ENCODE measurements at places on chromosomes 5 and 9. TPM values are rescaled to one million over a fixed set of nuclear protein-coding genes. Genes with fewer than 3 reads are reported as not detected.

Gene SLC12A2
- total RNA-seq, result 11.0 TPM

Gene SLC46A2
- total RNA-seq, result not detected

Gene BHMT2
- total RNA-seq, result 5.3 TPM

Gene IL5
- total RNA-seq, result not detected

Gene AUH
- 44.1 TPM for total RNA-seq

Gene FOXD4L4
- total RNA-seq, result not detected

DNA sequence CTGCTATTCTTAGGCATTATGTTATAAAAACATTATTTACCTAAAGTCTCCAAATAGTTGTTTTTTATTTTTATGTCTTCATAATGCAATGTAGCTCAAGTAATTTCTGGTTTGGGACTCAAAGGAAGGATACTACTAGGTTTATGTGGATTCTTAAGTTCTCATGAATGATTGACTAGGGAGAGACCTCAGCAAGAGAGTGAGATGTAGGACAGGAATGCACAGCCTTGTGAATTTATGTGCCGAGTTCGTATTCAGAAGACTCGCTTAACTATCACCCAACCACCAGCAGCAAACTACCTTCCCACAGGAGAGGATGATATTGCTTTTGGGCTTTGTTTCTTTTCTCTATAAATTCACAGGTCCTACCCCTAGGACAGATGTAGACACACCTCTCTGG lies 282.9 kb downstream of the ARHGEF28 start:
- DNase-seq, result no peak

DNA sequence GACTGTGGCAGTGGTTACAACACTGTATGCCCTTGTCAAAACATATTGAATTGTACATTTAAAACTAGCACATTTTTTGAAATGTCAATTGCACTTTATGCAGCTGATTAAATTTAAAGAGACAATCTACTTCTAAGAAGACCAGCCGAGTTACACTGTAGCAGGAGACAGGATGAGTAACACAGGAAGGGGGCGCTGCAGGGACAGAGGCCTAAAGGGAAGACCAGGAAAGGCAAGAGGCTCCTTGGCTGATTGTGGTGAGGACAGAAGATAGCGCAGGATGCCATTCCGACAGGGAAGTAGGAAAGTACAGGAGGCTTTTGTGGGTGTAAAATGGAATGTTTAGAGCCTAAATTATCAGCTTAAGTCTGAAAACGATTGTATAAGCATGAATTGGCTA lies 28.2 kb upstream of the PPP2R2B start:
- DNase-seq, result no peak

DNA sequence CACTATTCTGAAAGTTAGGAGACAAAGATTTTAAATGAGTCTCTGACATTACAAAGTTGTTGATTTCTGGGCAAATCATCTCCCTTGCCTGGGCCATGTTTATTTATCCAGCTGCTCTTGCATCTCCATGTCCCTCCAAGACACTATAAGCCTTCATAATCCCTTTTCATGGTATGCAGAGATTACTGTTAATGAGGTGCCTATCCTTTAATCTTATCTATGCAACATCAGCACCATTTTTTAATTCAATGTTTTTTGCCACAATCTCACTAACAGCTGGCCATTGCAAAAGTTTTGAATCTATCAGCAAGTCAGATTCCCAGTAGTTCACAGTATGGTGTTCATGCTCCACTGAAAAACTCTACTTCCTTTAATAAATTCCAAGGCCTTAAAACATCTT lies 108.5 kb upstream of the PTPRD start:
- no peak for DNase-seq

DNA sequence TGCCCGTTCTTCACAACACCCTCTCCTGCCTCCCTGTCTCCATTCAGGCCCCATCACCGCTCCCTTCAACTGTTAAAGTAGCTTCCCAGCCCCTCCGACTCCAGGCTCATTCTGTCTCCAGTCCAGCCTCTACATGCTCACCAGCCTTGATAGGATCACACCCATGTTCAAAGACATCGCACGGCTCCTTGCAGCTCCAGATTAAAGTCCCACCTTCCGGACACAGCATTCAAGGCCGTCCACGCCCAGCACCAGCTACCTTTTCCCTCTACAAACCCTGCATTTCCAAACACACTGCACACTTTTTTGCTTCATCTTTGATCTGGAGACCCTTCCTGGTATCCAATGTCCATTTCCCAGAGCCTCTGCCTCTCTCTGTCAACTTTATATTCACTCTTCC lies 6.4 kb downstream of the GABBR2 start:
- no peak for DNase-seq

GRCh38 chr9:114086607-114087006 lies 8.5 kb upstream of the AMBP start:
- no peak for DNase-seq

DNA sequence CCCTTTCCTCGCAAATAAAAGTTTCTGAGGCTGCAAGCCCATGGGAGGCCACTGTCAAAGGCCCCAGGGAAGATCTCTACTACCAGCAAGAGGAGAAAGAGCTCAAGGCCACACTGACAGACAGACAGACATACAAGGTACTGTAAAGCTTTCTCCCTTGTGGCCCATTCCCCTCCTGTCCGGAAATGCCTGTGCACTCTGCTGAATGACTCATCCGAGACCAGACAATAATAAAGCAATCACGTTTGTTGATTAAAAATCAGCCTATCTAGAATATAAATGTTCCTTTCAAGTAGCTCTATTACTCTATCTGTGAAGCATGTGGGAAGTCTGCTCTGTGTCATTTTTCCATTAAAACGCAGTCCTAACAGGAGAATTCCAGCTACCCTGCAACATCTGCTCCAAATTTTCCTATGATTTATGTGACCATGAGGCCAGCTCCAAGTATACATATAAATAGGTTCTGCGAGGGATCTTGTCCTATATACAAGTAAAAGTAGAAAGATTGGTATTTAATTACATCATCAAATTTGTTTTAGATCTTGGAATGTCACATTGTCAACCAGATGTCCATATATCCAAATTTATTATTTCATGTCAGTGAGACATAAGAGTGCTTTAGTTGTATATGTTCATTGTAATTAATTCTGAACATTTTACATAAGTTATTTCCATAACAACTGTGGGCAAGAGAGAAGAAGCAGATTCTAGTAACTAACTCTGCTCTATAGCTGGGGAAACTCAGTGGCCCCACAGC lies 34.7 kb upstream of the TGFBI start:
- DNase-seq, result no peak

GRCh38 chr9:83002329-83002728 lies 60.6 kb downstream of the RASEF start:
- DNase-seq, result no peak

DNA sequence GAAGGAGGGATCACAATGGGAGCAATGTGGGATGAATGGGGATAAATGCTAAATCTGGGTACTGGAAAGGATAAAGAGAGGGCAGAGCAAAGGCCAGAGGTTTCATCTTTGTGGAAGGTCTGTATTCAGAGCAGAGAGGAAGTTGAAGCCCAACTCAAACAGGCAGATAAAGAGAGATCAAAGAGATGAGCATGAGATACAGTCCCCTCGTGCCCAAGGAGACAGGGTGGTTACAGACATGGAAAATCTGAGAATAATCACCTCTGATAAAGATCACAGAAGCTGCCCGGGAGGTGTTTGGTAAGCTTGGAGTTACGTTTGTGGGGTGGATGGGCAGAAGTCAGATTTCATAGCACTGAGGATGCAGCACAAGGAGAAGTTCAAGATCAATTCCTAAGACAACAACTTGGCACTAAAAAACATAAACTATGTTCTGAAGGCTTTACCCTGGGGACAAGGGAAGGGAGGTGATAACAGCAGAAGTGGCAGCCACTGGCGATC lies 459 bp upstream of the ERAP2 start:
- DNase-seq, result no peak

GRCh38 chr9:133869674-133870405 lies 122.3 kb downstream of the VAV2 start:
- no peak for DNase-seq

DNA sequence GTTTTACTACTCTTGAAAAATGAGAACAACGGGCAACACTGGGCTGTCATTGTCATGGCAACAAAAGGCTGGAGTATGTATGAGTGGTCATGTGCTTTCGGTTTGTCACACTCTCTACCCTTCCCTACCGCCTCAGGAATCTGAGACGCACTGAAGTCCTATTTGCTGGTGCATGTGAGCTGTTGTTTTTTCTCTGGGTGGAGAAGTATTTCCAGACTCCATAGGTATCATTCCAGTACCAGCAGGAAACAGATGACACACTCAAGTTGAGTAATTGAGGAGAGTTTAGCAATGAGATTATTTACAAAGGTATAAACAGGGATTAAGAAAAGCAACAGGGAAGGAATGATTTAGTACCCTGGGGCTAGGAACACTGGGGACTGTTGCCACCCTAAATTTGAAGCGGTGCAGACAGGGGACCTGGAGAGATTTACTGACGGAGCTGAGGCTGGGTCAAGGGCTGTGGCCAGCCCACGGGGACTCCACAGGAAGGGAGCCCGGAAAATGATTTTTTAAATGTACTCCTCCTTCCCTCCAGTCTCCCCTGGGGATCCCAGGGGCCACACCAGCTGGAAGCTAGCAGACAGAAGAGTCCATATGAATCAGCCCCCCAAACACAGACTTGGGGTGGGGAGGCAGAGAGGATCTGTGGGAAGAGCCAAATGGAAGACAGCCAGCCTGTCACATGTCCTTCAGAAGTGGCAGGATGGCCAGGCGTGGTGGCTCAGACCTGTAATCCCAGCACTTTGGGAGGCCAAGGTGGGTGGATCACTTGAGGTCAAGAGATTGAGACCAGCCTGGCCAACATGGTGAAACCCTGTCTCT lies 13.2 kb upstream of the ZBTB43 start:
- DNase-seq, result no peak

- DNase-seq, result no peak
These were observed 49.8 kb downstream of the SGCD start for GRCh38 chr5:156376751-156377150.

GRCh38 chr5:108101821-108102220 lies 280.1 kb downstream of the FBXL17 start:
- peak; percentile 29 for DNase-seq

DNA sequence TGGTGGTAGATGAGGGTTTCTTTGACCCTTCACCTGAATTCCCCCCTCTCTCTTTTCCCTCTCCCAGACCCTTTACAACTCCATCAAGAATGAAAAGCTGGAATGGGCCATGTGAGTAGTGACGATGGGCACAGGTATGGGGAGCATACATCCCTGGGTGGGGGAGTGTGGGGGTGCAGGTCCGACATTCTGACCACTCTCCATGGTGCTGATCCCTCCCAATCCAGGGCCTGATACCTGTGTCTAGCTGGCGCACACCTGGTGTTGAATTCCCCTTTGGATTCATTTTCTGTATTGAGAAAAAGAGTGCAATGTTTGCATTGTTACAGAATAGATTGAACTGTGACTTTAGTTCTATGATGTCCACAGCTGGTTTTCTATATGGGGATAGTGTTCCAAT lies 40.0 kb downstream of the PSD2 start:
- no peak for DNase-seq

DNA sequence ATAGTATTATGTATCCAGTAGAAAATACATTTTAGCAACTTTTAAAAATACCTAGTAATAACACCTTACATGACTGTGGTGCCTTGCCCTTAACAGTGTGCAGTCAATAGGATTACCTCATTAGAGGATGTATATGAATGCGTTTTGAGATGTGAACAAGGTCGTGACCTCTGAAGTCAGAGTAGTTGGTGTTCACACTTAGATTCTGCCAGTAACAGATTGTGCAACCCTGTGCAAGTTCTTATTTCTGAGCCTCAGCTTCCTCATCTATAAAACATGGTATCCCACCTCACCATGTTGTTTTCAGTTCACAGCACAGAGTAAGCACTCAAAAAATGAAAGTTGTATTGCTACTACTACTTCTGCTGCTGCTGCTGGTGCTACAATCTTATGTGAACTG lies 347.3 kb downstream of the KDM4C start:
- no peak for DNase-seq

- no peak for DNase-seq
These were observed 10.3 kb downstream of the FOXE1 start for GRCh38 chr9:97863314-97863713.

DNA sequence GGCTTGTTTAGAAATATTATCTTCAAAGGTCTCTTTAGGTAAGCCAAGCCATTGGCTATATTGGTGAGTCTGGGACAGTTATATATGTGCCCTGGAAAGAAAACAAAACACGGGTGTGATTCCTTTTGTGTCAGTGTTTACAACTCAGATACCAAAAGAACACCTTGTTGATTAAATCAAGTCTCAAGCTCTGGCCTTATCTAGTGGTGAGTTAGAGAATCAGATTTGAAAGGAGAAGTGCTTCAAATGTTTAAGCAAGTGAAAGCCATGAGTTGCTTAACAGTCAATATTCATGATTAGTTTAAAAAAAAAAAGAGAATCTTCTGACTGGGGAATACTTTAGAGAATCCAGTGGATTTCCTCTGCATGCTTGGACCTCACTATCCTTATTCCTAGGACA lies 68.3 kb downstream of the IQGAP2 start:
- no peak for DNase-seq

GRCh38 chr5:146877783-146878475 lies 628 bp downstream of the PPP2R2B start:
- peak; percentile 32 for DNase-seq

DNA sequence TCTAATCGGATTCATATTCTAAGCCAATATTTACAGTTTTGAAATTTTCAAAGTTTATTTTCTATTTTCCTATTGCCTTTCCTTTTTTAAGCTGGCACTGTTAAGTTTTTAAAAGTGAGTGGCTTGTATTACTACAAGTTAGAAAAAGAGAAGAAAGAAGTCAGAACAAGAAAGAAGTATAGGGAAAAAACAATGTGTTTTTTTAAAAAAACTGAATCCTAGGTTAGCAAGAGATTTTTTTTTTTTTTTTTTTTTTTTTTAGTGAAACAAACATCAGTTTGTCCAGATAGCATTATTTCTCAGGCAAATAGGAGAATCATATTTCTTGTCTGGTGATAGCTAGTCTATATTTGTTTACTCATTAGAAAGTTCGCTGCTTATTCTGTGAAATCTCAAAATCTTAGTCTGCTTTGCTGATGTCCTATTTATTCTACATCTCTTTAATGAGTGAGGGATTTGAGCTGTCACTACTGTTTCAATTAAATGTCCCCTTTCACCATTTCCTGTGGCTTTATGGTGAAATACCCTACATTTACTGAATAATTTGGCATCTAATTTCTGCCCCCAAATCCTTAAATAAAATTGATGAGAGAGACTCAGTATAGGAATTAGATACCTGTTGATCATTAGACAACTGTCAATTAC lies 19.1 kb upstream of the LMNB1 start:
- DNase-seq, result no peak

GRCh38 chr5:145921211-145921610 lies 15.2 kb upstream of the SH3RF2 start:
- no peak for DNase-seq
